ENCODE measurements at places on chromosomes 16 and 17.

GRCh38 chr16:86297391-86297790, 212.9 kb upstream of the FOXF1 start:
- DNase-seq: peak; percentile 20

DNA sequence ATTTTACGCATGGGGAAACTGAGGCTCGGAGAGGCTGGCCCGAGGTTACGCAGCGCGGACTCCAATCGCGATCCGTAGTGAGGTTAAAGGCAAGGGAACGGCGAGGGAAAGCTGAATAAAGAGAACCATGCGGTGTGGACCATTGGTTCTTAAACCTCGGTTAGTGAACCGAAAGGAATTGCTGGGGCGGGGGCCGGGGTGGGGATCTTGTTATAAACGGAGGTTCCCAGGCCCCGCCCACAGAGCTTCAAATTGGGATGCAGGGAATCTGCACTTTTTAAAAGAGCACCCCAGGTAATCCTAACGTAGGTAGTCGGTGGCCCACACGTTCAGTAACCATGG, 524 bp downstream of the IQCK start:
- no peak for DNase-seq

- no peak for DNase-seq
These were observed 6.0 kb downstream of the HSD3B7 start for GRCh38 chr16:30991052-30991451.

- DNase-seq: no peak
These were observed 54.6 kb downstream of the ABCC12 start for GRCh38 chr16:48101069-48101674.

DNA sequence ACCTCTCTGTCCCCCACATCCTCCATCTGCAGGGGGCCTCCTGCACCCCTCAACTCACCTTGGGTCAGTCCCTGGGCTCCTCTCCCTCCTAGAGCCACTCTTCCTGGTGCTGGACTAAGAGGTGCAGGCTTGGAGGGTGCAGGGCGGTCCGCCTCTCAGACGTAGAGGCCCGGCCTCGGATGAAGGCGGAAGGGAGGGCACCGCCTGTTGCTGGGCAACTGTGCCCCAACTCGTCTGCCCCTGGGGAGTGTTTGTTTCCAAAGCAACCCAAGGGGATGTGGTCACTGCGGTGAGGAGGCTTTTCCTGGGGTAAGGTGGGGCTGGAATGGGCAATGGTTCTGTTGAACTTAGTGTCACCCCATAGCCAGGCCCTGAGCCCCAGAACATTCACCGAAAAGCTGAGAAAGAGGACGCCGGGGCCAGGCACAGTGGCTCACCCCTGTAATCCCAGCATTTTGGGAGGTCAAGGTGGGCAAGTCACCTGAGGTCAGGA, at the start of gene C16orf54:
C16orf54 (minus strand) TSS at position 138 of the 493 bp plus-strand sequence. CDS start 1,039 bp downstream, outside the sequence.
- no peak for DNase-seq

GRCh38 chr17:18896947-18897346, 39.0 kb downstream of the PRPSAP2 start:
- no peak for DNase-seq

DNA sequence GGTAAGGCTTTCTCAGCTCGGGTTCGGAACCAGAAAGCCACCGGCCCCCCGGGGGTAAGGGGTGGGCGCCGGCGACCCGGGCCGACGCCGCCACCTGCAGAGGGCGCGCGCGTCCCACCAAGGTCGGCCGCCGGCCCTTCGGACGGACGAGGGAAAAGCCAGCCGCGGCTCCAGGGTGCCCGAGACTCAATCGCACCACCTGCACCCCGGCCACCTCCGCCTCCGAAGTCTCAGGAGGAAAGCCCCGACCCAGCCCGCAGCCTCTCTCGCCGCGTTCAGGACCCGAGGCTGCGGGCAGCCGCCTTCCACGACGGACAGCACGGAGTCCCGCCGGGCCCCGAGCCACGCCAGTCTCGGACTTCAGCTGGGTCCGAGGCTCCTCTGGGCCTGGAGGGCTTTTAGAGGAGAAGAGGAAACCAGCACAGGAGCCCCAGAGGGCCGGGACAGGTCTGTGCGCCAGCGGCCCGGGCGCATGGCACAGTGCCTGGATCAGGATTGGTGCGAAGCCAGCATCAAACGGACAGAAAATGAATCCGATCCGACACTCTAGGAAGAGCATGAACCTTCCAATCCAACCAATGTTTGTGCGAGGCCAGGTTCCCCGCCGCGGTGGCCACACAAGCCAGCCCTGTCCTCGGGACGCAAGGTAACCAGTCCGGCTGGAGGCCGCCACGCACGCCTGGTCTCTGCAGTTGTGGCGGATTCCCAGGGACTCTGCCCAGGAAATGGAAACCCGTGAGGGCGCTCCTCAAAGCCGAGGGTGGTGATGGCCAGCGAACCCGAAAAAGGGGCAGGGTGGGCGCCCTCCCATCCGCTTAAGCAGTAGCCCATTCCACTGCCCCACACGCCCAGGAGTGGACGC, 6.7 kb downstream of the CBX8 start:
- DNase-seq: peak; percentile 66

- no peak for DNase-seq
These were observed 185.3 kb downstream of the TMEM132E start for GRCh38 chr17:34764716-34765115.

DNA sequence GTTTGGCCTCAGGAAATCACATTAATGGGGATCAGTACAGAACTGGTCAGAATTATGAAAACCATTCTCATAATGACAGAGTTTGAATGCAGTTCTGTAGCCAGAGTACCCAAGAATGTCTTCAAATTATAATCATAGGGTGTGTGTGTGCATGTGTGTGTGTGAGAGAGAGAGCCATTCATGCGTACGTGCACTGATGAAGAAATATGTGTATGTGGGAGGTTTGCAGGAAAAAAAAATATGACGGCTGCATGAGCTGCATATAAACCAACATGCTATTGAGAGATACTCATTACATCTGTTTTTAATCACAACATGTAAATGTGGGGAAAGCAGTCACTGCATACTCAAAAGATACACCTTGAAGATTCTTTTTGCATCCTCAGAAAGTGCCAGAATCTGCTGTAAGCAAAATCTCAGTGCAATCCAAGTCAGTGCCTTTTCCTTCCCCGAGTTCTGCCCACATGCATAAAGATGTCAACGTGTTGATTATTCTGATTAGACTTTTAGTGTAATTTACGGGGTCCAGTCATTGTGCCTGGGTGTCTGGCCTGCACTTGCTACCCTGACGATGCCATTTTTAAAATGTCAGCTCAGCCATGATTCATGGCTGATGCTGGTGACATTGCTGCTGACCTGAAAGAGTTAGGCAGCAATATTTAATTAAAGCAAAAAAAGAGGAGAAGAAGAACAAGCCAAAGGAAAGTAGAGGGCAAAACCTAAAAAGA, 378.7 kb upstream of the ZFHX3 start:
- DNase-seq: no peak

DNA sequence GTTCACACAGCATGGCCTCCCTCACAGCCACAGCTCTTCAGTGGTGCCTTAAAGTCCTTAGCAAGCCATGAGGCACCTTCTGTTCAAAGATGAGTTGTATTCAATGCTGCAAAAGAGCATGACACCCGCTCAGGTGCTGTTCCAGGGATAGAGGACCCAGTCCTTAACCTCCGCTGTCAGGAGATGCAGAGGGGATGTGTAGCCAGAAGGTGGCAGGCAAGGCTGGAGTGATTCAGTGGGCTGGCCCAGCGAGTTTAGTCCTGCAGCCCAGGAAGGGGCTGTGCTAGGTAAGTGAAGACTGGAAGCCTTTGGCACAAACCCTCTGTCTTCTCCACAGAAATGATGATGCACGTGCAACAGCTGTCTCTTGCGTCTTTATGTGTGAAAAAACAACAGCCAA, 25.0 kb upstream of the ADAM11 start:
- no peak for DNase-seq

DNA sequence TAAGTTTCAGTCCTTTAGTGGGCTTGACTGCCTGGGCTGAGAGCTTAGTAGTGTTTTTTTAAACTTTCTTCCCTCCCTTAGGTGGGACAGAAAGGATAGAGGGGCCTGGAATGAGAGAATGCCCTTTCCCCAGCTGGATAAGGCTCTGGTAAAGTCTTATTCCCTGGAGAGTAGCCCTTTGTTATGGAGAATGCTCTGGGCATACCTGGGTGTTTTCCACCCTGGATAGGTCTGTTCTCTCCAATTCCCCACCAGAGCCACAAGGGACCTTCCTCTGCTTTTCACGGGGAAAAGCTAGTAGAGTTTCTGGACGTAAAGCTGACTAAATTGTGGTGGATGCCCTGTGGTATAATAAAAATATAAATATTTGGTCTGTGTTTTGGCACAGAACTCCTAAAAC, 164.1 kb downstream of the HS3ST4 start:
- DNase-seq: no peak

- DNase-seq: no peak
These were observed 117.7 kb downstream of the WSCD1 start for GRCh38 chr17:6187836-6188235.

DNA sequence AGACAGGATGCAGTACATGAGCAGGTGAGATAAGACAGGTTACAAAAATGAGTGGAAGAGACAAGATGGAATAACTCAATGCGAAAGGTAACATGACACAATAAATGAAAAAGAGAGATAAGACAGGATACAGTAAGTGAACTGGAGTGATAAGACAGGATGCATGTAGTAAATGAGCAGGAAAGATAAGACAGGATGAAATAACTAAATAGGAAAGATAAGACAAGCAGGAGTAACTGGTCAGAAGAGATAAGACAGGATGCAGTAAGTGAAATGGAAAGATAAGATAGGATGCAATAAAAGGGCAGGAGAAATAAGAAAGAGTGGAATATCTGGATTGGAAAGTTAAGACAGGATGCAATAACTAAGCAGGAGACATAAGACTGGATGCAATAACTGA, 8.3 kb upstream of the MYH4 start:
- no peak for DNase-seq

DNA sequence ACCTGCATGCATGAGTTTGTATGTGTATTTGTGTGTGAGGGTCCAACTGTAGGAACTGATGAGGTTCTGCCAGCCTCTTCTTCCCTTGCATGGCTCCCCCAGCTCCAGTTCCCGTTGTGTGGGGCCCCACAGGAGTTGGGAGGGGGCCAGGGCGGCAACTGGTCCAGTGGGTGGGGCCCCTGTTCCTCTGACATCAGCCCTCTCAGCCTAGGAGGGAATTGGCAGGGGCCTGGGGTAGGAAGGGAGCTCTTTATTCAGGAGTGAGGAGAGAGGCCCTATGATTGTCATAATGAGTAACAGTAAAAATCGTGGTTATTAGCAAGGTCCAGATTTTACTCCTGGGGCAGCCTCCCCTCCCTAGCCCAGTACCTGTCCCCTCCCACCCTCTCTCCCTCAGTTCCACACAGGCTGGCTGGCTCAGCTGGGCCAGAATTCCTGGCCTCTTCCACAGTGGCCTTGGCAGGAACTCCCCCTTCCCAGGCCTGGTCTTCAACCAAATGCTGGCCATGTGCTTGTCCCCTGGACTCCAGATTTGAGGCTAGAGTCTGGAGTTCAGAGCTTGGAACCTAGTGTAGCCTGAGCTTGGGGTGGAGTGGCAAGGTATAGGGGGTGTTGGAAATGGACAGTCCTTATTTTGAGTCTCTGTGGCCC, 18.9 kb downstream of the RARA start:
- no peak for DNase-seq

DNA sequence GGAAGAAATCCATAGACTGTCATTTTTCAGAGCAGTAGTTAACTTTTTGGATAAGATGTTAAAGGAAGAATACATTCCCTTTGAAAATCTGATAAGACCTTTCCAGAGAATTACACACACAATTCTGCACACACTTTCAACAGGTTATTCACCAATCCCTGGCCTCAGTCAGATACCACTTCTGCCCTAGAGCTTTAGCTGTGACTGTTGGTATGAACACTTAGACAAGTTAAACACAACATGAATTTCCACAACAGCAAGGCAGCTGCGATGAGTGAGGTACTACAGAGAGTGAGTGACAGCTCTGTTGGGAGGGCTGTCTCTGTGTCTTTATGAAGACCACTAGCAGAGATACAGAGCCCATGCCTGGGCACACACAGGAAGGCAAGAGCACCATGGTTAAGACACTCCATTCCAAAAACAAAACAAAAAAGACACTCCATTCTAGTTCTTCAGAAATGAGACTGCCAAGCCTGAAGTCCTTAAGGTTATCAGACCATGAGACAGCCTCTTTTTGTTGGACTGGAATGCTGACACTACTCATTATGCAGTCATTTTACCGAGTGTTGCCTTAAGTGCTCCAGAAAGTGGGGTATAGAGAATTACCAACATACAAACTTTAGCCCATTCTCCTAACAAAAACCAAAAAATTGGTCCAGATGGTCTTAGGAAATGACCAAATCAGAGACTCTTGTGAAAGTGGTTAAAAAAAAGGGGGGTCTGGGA, 42.4 kb downstream of the TOM1L2 start:
- DNase-seq: no peak

GRCh38 chr16:69327585-69328310, 2.6 kb downstream of the PDF start:
- no peak for DNase-seq

- no peak for DNase-seq
These were observed 6.8 kb downstream of the MTSS2 start for GRCh38 chr16:70678898-70679670.

- DNase-seq: no peak
These were observed 622 bp downstream of the GPRC5B start for GRCh38 chr16:19883966-19884485.

- DNase-seq: no peak
These were observed 3.6 kb upstream of the WDR81 start for GRCh38 chr17:1720856-1721386.

DNA sequence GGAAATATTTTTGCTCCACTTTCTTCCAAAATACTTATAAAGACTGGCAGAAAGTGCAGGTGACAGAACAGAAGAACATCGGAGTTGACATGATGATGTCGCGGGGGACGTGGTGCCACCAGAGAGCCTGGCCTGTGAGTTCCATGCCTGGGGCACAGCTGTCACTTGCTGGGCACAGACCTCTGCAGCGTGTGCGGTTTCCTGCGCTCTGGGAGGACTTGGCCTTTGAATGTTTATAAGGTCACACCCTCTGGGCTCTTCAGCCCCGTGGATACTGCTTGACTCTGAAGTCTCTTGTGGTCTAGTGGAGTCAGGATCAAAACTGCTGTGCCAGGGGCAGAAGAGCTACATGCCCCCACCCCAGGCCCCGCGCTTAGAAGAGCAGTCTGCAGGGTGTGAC, 357.9 kb downstream of the SLC39A11 start:
- no peak for DNase-seq

- no peak for DNase-seq
These were observed 4.4 kb downstream of the SHBG start for GRCh38 chr17:7634384-7634783.

GRCh38 chr17:81272616-81273015, 22.5 kb downstream of the SLC38A10 start:
- no peak for DNase-seq

DNA sequence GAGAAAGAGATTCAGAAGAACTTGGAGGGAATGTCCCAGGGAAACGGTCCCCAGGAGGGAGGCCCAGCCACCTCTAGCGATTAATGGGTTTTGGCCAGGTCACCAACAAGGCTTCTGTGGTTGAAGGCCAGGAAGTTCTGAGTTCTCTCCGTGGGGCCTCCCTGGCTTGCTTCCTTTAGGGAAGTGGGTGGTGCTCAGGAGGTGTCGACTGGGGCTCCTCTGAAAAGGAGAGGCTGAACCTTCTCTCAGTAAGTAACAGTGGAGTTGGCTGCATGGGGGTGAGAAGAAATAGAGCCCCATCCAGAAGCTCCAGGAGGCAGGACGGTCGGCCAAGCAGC, 77.1 kb upstream of the GSE1 start:
- DNase-seq: no peak

GRCh38 chr16:56609463-56609921, 1.1 kb downstream of the MT2A start:
- DNase-seq: no peak
